GM23248 (cell line): ENCODE measurements at places on chromosomes 1 and 21. TPM values are rescaled to one million over a fixed set of nuclear protein-coding genes. Genes with fewer than 3 reads are reported as not detected.

The KLHDC9 gene
- 3.2 and 3.3 TPM in 2 replicates for polyA plus RNA-seq

The WLS gene
- 33.0 and 36.4 TPM in 2 replicates for polyA plus RNA-seq

DNA sequence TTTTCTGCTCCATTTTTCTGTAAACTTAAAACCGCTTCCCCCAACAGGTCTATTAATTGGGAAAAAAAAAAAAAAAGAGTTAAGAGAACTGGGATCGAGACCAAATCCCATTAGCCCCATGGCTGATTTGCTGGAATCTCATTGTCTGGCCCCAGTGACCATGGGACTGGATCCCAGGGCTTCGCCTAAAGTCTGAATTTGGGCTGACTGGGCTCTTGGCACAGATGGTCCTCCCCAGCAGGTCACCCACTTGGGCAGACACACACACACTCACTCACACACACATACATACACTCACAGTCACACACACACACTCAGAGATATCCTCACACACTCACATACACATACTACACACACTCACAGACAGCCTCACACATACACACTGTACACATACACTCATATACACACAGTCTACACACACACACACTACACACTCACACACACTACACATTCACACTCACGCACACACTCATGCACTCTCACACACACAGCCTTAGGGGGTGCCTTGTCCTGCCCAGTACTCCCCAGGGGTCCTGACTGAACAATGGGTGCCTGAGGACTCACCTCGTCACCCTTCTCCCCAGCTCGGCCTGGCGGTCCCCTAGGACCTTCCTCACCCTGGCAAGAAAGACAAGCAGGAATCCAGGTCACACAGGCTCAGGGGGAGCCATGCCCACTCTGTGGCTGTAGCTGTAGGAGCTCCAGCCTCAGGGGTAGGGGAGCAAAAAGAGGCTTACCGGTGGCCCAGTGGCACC lies 7.5 kb downstream of the COL9A2 start:
- DNase-seq, result no peak
- peaks cover 4% of the 10 kb centered on the region; the same call in 1 of the 2 replicates for H3K4me1 ChIP-seq
- H3K27me3 ChIP-seq, result no peaks in the 10 kb centered on the region
- H3K36me3 ChIP-seq, result no peaks in the 10 kb centered on the region
- no peak overlapping the region for H3K4me3 ChIP-seq

DNA sequence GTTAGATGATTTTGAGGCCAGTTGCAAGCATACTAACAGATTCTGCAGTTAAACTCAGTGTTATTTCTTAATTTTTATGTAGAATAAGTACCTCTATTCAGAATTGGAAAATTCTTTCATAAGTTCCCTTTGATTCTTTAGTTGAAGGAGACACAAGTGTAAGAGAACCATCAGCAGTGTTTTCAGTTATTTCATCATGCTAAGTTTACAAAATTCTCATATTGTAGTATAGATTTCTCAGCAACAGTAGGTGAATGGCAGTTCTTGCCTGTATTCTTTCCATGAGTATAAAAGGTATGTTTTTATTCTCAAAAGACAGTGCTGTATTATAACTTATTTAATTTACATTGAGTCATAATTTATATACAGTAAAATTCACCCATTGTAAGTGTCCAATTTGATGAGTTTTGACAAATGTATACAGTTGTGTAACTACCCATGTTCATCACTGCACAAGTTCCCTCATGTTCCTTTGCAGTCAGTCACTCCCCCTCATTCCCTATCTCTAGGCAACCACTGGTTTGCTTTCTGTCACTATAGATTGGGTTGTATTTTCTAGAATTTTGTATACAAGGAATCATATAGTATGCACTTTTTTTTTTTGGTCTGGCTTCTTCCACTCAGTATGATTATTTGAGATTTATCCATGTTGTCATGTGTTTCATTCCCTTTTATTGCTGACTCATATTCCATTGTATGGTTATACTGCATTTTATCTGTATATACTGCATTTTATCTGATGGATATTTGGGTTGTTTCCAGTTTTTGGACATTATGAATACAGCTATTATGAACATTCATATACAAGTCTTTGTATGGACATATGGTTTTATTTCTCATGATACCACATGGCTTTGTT lies 3.9 kb downstream of the RPS6KC1 start:
- H3K36me3 ChIP-seq, result no peaks in the 10 kb centered on the region
- no peak for DNase-seq
- no peaks in the 10 kb centered on the region for H3K27me3 ChIP-seq
- no peak overlapping the region for H3K4me3 ChIP-seq

DNA sequence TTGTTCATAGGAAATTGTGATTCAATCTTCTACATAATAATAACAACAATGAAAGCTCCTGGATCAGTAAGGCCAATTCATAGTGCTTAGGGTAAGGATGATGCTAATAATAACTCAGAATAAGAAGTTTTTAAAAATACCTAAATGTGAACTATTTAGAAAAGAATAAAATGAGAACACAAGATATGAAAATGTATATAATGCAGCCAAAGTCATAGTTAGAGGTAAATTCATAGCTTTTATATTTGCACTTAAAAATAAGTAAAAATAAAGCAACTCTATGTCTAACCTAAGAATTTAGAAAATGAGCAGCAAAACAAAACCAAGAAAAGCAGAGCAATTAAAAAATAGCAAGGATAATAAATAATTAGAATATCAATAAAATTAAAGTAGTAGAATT lies 43.5 kb upstream of the JUN start:
- no peak for DNase-seq
- no peak overlapping the region for H3K4me3 ChIP-seq
- peaks cover 32% of the 10 kb centered on the region for H3K4me1 ChIP-seq
- no peak overlapping the region for H3K27ac ChIP-seq

DNA sequence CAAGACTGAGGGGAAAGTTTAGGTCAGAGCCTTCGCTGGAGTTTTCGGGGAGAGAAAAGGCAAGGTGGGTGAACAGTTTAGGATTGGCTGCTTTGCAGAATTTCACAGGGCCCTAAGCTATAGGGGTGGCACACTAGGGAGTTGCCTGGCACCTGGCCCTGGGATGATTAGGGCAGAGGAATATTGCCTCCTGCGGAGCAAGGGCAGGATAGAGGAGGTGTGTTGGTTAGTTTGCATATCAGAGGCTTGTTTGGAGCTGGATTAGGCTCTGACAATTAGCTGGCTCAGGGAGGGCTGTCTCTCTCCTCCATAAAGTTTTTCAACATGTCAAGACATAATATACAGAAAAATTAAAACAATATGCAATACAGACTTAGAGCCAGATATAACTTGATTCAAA lies 436.4 kb downstream of the DISC1 start:
- no peaks in the 10 kb centered on the region for H3K36me3 ChIP-seq
- H3K27ac ChIP-seq, result no peak overlapping the region
- H3K27me3 ChIP-seq, result no peaks in the 10 kb centered on the region
- DNase-seq, result no peak

DNA sequence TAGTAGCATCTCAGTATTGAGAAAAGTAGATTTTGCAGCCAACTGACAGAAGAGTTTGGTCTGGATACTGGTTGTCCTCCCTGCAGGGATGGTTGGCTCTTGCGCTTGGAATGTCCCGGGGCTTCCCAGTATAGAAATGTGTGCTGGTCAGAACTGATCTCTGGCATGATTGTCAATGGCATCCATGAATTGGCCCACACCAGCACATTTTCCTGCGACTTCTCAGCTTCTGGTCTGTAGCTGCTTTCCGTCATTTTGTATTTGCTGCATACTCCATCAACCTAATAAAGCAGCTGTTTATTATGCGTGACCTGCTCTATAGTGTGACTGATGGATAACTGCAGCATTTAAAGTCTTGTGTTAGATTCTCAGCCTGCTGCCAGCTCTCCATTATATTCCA lies 203.7 kb downstream of the S1PR1 start:
- H3K27ac ChIP-seq, result no peak overlapping the region
- H3K36me3 ChIP-seq, result no peaks in the 10 kb centered on the region
- peaks cover 8% of the 10 kb centered on the region; the same call in 1 of the 2 replicates for H3K27me3 ChIP-seq
- DNase-seq, result no peak
- no peaks in the 10 kb centered on the region for H3K4me1 ChIP-seq

- H3K4me1 ChIP-seq, result no peaks in the 10 kb centered on the region
- no peak overlapping the region for H3K27ac ChIP-seq
- no peaks in the 10 kb centered on the region for H3K27me3 ChIP-seq
- no peak for DNase-seq
- no peaks in the 10 kb centered on the region for H3K36me3 ChIP-seq
Observed at GRCh38 chr21:32508558-32508957, 76.8 kb downstream of the TCP10L start.

DNA sequence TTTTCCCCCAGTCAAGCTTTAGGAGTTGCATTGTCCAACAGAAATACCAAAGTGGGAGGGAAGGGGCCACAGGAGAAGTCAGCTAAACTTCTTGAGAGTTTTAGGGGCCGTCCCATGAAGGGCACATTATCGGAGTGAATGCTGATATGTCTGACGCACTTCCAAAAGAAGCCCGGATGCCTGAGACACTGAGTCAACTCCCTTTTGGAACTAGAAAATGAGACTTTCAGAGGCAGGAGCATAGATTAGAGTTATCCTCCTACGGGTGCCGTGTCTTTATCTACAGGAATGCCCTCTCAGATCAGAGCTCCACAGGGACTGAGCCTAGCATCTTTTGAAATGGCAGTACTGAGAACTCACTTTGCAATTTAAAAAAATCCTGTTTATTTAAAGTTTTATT lies 13.1 kb downstream of the ACTN2 start:
- no peaks in the 10 kb centered on the region for H3K4me1 ChIP-seq
- no peaks in the 10 kb centered on the region for H3K27me3 ChIP-seq
- no peak overlapping the region for H3K4me3 ChIP-seq
- H3K36me3 ChIP-seq, result no peaks in the 10 kb centered on the region
- no peak for DNase-seq
